Suppressor macrophage treated with lipopolysaccharide for 4 hours (primary cell): ENCODE measurements at places on chromosomes 6 and 20.

GRCh38 chr6:167275001-167275400 lies 16.1 kb upstream of the UNC93A start:
- DNase-seq: no peak

DNA sequence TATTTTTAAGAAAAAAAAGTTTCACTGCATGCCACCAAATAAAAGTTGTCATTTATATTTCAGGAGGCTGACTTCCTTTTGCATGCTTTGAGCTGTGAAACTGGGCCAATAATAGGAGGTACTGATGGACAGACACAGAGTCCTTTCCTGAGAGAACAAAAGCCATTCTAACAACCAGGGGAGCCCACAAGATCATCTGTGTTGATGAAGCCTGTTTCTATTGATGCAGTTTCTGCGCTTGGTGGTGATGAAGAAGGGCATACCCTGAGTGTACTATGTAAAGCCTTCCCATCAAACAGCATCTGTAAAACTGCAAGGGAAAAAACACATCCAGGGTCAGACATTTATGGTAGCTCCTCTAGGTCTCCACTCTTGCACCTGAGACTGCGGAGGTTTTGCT lies 34.8 kb downstream of the ABHD12 start:
- DNase-seq: no peak

DNA sequence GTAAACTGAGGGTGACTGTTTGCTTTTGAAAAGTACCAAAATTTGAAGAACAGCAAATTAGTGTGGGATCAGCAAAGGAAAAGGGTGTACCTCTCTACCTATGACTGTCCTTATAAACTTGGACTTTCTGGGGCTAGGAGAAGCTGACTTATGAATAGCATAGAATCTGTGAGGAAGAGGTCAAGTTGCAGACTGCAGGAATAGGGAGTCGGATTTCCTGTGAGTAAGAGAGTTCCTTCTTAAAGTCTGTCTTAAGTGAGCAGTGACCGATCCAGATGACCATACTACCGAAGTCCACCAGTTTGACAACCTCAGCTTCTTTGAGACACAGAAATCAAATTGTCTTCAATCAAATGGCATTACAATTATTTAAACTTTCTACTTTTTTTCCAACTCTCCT lies 708.7 kb downstream of the UTRN start:
- DNase-seq: no peak

DNA sequence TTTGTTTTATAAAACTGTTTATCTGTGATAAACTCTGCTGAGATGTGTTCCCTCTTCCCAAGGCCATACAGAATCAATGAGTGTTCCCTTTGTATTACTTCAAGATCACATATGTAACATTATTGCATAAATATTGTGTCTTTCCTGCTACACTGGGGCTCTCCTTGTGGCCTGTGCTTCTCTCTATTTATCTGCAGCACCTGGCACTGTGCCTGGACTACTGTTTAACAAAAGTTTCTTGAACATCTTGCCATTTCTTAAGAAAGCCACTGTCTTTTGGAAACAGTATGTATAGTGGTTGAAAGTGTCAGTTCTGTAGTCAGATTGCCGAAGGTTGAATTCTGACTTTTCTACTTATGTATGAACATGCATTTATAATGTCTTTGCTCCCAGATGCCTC lies 169.0 kb upstream of the SCGN start:
- DNase-seq: no peak

DNA sequence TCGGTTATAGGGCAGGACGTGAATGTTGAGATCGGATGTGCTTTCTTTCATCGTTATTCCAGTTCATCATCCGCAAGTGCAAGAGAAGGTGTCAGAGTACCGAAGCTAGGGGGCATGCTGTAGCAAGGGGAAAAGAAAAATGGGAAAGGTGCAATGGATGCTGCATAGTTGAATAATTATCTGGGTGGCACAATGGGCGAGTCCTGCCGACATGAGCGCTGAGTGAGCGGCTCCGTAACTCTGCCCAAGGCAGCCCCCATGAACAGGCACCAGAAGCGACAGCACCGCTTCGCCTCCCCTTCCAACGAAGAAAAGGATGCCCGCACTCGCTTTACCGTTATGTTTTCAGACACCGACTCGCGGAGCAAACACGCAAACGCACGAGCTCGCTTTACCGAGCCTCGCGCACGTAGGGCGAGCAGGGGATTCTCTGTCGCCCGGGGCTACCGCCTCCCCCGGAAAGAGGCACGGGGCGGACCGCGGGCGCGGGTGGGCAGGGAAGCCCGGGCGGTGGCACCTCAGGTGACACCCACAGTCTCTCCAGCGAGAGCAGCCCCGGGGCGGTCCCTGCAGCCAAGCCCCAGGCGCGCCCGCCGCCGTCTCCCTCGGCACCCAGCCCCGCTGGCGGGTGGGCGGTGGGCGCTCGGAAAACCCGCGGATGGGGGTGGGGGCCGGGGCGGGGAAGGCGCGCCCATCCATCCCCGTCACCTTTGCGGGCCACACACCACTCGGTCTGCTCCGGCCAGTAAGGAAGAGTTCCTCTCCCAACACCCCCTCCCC lies 654 bp downstream of the WASF1 start:
- DNase-seq: peak; percentile 43

GRCh38 chr6:139231206-139231605 lies 60.6 kb downstream of the TXLNB start:
- DNase-seq: no peak

DNA sequence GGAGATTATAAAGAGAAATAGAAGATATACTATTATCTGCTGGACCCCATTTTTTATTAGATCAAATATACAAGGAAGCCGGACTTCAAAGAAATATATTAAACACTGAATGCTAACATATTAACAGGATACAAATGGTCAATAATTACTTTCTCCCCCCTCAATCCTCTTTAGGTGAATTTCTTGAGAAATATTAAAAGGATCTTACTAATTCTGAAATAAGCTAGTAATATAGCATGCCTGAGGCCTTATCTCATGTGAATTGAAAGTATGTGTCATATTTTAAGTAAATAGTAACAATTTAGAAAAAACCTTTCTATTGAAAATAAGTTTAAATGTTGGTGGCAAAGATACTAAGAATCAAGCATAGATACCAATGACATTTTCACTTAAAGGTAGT lies 954.7 kb upstream of the MAN1A1 start:
- no peak for DNase-seq

- peak; percentile 67 for DNase-seq
Observed at GRCh38 chr6:34027445-34027936, 118.4 kb downstream of the GRM4 start.

- DNase-seq: no peak
Observed at GRCh38 chr6:105326833-105327770, 75.8 kb downstream of the PREP start.

- no peak for DNase-seq
Observed at GRCh38 chr20:57402206-57403125, 11.3 kb downstream of the RBM38 start.

DNA sequence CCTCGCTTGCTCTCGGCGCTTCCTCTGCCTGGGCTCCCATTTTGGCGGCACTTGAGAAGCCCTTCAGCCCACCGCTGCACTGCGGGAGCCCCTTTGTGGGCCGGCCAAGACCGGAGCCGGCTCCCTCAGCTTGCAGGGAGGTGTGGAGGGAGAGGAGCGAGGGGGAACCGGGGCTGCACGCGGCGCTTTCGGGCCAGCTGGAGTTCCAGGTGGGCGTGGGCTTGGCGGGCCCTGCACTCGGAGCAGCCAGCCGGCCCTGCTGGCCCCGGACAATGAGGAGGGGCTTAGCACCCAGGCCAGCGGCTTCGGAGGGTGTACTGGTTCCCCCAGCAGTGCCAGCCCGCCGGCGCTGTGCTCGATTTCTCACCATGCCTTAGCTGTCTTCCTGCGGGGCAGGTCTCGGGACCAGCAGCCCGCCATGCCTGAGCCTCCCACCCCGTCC lies 10.2 kb upstream of the SRPK1 start:
- no peak for DNase-seq

DNA sequence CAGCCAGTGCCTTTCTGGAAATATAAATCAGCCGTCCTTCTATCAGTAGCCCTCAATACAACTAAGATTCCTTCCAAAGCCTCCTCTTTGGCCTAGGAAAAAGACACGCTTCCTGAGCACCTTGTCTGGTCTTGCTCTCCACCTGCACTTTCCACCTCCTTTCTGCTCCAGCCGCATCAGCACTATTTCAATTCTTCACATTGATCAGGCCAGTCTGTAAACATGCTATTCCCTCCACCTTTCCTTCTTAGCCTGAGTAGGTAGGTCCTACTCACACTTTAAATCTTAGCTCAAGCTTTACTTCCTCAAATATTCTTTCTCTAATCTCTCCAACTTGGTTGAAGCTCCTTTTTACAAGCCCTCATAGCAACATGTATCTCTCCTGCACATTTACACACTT lies 11.4 kb downstream of the RANBP9 start:
- no peak for DNase-seq

- no peak for DNase-seq
Observed at GRCh38 chr6:108106261-108106660, 31.7 kb upstream of the OSTM1 start.

DNA sequence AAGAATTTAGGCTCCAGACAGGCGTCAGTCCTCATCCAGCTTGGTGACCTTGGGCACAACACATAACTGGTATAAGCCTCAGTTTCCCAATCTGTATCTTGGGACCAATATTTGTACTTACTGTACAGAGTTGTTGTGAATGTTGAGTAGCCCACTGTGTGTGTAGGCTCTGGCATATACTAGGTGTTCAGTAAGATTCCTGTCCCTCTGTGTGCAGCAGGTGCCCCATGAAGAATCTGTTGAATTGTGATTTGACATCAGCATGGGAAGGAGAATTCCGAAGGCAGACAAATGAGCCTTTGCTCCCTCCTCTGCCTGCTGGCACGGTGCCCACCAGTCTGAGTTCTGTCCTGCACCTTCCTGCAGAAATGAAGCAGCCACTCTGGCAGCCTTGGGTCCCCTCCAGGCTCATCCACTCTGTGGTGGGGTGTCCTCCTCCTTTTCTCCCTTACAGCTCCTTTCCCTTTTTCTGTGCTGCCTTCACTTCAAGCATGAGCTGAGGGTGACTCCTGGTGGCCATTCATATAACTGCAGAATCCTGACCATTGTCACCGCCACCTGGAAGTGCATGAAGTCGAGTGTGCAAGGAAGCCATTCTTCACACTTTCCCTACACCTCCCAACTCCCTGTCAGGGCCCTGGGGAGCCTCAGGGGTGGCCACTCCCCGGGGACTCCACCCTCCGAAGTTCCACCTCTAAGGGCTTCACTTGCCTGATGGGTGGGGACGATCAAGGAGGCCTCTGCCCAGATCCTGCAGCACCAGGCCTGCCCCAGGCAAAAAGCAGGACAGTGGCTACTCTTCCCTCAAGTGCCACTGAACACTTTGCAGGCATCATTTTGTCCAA lies 48.2 kb downstream of the MRPL14 start:
- DNase-seq: peak; percentile 86

- no peak for DNase-seq
Observed at GRCh38 chr20:11935212-11936154, 17.8 kb downstream of the BTBD3 start.

- DNase-seq: peak; percentile 68
Observed at GRCh38 chr6:107110200-107110599, 5.1 kb downstream of the BEND3 start.

- DNase-seq: no peak
Observed at GRCh38 chr20:63702036-63702665, 5.6 kb downstream of the ARFRP1 start.

- DNase-seq: no peak
Observed at GRCh38 chr6:11656491-11656890, 118.9 kb downstream of the TMEM170B start.

DNA sequence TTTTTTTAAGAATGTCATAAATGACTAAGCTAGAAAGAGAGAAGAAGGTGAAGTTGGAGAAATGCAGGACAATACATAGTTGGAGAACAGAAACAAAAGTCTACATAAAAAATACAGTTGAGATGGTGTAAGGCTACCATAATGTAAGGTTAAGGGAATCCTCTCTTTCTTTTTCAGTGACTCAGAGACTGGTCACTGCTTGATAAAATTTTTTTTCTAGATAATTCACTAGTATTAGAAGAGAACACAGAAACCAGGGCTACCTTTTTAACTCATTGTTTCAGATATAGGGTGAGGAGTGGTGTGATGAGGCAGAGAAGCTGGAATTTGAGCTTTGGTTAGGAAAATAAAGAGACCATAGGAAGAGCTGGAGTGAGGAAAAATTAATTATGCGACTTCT lies 18.2 kb upstream of the EDN1 start:
- no peak for DNase-seq

- peak; percentile 60 for DNase-seq
Observed at GRCh38 chr20:46767127-46767761, 57.8 kb downstream of the SLC2A10 start.

DNA sequence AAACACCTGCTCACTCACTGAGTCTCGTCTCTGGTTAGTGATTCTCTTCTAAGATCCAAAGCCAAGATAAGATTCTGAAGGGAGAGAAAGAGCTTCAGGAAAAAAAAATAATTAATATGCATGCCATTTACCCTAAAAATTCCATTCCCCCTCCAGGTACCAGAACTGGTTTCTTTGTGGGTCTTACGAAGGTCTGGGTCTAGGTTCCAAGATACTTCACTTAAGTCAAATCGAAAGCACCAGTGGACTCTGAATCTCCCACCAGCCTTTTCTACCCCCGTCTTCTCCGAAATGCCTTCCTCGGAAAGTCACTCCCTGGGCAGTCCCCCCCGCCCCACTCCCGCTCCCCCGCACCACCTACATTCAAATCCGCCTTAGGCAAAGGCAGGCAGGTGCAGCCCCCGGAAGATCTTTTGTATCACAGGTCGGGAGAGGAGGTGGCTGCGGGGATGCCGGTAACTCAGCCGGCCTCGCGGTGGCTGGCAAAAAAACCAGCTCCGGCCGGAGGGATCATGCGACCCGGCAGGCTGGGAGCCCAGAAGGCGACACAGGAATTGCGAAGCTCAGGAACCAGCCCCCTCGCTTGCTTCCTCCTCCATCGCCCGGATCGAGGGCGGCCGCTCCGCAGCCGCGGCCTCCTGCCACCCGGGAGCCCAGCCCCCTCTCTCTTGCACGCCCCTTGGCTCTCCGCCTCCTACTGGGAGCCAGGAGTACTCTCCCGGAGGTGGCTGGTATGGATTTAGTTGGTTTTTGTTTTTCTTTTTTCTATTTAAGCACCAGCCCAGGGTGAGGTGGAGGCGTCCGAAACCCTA lies at the start of gene BCL2L1:
Gene BCL2L1, minus strand, starts transcription at position 612 of the 812 bp plus-strand sequence. CDS start 650 bp downstream, outside the sequence.
- peak; percentile 91 for DNase-seq

GRCh38 chr20:45987108-45987780 lies 15.2 kb upstream of the ZNF335 start:
- peak; percentile 90 for DNase-seq

DNA sequence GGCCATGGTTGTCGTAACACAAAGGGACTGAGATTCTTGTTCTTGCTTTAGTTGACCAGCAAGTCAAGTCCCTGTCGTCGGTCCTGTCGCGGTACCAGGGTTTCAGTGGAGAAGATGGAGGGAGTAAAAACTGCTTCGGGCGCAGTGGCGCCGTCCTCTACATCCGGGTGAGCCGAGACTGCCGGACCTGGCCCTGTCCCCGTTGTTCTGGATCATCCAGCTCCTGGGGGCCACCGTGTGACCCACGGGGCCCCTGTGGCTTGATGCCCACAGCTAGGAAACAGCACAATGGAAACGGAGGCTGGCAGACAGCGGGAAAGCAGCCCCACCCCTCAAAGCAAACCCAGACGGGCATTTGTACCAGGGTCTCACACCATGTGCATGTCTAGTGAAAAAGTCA lies 15.0 kb downstream of the MTG2 start:
- no peak for DNase-seq

- no peak for DNase-seq
Observed at GRCh38 chr6:131001945-131002660, 60.9 kb downstream of the EPB41L2 start.

GRCh38 chr6:52384145-52384766 lies 22.3 kb downstream of the PAQR8 start:
- no peak for DNase-seq

- no peak for DNase-seq
Observed at GRCh38 chr6:111171577-111172400, 84.5 kb downstream of the SLC16A10 start.

GRCh38 chr20:62618611-62619529 lies 23.4 kb upstream of the SLCO4A1 start:
- peak; percentile 89 for DNase-seq
